ENCODE measurements at places on chromosomes 7 and 10.

GRCh38 chr10:112904000-112904399 lies 46.0 kb upstream of the TCF7L2 start:
- DNase-seq = no peak

GRCh38 chr10:98378722-98379121 lies 36.3 kb downstream of the PYROXD2 start:
- DNase-seq = no peak

- DNase-seq = no peak
These were observed 324.9 kb downstream of the LRRTM3 start for GRCh38 chr10:67250686-67251085.

DNA sequence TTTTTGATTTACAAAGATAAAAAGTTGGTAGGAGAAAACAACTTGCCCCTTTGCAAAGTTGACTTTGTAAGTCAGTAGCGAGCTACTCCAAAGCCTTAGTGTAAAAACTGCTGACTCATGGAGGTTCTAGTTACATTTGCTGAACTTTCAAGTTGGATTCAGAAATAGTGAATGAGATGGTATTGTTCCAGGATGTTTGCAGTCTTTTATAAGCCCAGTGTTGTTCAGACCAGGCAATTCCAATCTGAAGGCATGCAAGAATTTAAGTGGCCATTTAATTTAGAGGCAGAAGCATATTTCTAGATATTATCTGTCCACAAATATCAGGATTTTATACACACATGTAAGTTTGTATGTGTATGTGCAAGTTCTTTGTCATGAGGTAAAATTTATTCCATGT lies 21.6 kb downstream of the TES start:
- no peak for DNase-seq

- no peak for DNase-seq
These were observed 220.0 kb upstream of the KCND2 start for GRCh38 chr7:120052884-120053382.

GRCh38 chr10:11831520-11831951 lies 8.4 kb downstream of the PROSER2 start:
- no peak for DNase-seq

DNA sequence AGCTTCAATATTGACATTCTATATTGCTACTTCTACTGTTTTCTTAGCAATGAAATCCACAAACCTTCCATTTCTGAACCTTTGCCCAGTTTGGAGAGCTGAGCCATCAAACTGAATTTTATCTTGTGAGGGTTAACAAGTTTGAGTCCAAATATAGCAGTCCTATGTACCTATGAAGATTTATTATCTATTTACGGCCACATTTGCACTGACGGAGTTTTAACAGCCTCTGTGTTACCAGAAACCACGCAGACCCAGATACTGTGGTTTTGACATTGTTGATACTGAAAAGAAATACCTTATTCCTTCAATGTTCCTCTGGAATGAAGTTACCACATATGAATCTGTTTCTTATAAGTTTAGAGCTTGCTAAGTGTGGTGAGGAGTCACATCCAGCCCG lies 172.6 kb downstream of the FGFR2 start:
- no peak for DNase-seq

GRCh38 chr7:94440451-94441039 lies 45.9 kb downstream of the COL1A2 start:
- no peak for DNase-seq

DNA sequence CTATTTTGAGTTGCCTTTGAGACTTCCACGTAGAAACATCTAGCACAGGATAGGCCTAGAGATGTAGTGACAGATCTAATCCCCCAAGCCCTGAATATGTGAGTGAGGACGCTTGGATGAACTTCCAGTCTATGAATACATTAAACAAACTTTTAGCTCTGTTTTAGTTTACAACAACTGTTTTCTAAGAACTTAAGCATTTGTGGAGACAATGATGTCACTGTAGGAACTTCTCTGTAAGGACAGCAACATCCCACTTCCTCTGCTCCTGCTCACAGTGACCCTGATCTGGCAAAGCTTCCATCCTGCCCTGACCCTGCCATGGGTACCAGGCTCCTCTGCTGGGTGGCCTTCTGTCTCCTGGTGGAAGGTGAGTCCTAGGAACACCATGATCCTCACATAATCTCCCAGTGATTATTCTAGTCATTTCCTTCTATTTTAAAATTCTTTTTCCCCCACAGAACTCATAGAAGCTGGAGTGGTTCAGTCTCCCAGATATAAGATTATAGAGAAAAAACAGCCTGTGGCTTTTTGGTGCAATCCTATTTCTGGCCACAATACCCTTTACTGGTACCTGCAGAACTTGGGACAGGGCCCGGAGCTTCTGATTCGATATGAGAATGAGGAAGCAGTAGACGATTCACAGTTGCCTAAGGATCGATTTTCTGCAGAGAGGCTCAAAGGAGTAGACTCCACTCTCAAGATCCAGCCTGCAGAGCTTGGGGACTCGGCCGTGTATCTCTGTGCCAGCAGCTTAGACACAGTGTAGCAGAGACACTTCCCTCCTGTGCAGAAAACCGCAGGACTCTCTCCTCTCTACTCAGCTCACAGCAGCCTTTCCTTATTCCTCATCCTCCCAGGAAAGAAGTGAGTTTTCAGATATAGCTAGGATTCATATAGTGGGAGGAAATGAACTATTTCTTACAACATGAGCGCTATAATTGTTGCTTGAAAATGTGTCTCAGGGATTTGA lies 194.4 kb upstream of the PRSS1 start:
- no peak for DNase-seq

GRCh38 chr10:71848325-71849275 lies 2.5 kb downstream of the PSAP start:
- no peak for DNase-seq

GRCh38 chr7:96236198-96237039 lies 85.5 kb downstream of the SLC25A13 start:
- DNase-seq = no peak

DNA sequence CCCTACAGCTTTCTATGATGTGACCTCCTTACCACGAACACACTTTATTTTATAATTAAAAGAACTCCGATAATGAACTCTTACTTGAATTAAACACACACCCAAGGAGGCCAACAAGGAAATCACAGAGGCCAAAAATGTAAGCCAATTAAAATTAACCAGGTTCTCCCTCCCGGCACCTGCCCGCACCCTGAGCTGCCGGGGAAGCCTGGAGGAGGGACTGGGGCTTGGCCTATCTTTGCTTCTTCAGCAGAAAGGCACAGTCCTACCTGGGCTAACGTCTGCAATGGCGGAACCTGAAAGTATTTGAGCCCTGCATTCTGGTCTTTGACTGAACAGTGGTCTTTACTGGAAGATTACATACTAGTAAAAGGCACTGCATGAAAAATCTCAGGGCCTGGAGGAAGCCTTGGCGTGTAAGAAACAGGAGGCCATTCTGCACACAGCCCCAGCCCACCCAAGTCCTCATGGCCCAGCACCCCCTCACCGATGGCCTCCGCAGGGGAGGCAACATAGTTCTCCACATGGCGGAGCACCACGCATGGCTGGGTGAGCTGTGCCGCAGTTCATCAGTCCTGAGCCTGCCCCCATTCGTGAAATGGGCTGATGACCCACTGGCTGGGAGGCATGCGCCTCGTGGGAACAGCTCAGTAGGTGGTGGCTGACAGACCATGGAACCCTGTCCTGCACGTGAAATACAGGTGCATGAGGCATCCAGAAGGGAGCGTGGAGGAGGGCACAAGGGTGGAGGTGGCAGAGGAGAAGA lies 173.8 kb downstream of the PARD3 start:
- DNase-seq = no peak

DNA sequence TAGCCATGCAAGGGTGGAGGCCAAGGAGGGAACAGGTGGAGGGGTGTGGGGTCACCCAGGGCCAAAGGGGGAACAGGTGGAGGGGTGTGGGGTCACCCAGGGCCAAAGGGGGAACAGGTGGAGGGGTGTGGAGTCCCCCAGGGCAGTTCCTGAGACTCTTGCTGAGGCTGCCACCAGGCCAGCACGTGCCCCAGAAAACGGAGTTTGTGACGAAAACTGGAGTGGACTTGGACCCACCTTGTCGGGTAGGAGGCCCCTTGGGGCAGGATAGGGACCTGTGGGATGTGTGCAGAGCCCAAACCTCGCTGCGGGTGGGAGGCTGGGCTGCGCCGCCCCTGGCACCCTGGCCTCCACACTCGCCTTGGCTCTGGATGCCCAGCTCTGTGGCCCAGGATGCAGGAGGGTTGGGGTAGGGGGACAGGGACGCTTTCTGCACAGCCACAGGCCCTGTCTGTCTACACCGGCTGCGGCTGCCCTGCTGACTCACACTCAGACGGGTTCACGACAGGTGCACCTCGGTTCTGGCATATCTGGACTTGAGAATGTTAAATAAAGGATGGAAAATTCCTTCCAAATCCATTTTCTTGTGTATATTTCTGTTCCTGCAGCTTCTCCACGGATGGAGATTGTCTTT lies 562 bp upstream of the ADGRA1 start:
- no peak for DNase-seq

DNA sequence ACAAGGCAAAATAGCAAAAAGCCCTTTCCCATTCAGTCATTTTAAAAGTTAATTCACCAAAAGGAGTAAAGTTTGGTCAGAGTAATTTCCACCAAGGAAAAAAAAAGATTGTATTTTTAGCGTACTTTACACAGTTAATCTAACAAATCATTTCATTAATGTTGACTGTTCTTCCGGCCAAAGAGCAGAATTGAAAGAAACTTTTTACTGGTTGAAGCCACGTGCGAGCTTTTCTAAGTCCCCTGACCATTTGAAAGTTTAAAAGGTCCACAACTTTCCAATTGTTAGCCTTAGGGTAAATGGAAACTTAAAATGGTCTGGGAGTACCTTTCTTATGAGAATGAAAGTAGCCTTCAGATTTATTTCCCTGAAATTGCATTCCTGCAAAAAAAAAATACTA lies 296.7 kb downstream of the ARL4A start:
- no peak for DNase-seq

DNA sequence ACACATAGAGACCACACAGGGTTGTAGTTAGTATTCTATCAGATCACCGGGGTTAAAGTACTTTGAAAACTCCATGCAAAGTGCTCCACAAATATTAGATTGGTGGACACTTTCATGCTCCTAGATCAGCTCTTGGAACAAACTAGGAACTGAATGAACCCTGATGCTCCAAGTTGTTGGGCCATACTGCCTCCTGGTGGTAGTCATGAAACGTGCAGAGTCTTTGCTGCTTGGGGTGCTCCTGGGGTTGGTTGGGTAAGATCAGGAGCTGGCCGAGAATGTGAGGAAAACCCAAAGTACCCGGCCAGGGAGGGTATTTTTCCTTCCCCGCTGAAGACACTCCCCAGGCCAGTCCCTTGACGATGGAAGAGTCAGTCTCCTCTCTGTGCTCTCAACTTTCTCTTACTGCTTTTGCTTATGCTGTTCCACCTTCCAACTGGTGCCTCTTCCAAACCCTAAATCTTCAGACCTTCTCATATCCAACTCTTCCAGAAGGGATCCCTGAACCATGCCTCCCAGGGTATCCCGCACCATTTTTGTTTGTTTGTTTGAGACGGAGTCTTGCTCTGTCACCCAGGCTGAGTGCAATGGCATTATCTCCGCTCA lies 918 bp upstream of the RPEL1 start:
- DNase-seq = peak; percentile 46

- DNase-seq = no peak
These were observed 249.2 kb downstream of the ADK start for GRCh38 chr10:74400186-74400585.

- no peak for DNase-seq
These were observed 228.8 kb upstream of the CSTF2T start for GRCh38 chr10:51928162-51928561.

DNA sequence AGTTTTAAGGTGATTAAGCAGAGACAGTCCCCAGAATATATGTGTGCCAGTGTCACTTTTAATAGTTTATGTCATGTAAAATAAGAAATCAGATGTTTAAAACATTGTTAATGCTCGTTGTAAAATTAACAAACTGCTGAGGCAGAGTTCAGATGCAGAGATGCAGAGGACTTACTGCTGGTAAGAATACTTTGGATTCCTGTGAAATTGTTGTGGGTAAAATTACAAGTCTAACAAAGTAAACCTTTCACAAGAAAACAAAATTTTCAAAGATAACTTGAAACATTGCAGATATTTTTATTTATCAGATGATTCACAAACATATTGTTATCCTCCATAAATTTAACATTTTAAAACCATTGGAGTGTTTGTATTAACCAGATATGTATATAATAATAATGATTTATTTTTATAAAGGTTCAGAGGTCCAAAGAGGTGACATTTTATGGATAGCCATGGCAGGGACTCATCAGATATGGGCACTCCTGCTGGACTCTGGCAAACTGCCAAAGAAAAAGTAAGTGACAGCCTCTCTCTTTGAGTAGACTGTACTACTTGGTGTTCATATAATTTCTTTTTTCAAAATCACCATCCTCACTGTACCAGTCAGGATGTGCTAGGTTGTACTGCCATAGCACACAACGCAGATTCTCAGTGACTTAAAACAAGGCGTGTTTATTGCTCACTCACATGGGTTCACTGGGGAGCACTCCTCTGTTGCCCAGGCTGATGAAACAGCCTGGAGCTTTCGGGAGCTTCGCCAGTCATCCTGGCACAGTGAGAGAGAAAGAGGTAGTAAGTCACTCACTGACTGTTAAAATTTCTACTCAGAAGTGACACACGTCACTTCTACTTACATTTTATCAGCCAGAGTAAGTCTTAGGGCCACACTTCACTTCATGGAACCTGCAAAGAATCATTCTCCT lies 43.5 kb downstream of the NHLRC2 start:
- DNase-seq = no peak

DNA sequence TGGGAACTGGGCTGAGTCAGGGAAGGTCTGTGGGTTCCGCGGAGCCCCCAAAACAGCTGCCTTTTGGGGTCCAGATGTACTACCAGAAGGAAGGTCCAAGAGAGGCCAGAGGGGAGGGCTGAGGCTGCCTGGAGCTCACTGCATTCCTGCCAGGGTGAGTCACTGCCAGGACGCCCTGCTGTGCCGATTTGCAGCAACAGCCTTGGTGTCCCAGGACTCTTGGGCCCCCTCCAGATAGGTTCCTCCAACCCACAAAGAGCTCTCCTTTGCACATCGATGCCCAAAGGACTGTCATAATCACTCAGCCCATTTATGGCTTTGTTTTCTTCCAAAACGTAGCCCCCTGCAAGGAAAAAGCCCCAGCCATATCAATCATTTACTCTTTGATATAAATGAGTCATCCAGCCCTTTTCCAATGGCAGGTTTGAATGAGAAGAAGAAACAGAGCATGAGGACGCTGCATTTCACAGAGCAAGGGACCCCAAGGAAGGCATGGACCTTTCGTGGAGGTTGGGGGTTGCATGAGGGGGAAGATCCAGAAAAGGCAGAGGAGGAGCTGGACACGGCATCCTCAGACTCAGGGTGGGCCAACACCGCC lies 32.2 kb upstream of the COL13A1 start:
- DNase-seq = no peak

DNA sequence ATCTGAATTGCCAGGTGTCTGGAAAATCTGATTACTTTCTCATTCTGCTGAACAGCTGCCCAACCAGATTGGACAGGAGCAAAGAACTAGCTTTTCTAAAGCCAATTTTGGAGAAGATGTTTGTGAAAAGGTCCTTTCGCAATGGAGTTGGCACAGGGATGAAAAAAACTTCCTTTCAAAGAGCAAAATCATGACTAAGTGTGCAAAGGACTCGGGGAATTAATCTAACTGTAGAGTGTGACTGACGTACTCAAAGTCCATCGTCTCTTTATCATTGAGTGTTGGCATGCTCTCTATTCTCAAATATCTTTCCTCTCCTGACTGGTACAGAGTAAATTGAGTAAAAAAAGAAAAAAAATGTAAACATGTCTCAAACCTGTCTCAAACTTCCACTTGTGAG lies 3.3 kb downstream of the NPS start:
- DNase-seq = no peak

GRCh38 chr10:94890264-94891022 lies 48.0 kb upstream of the CYP2C9 start:
- DNase-seq = no peak

- no peak for DNase-seq
These were observed 70.2 kb upstream of the ADAM12 start for GRCh38 chr10:126458466-126458865.
